Calu3 (cell line): ENCODE measurements at places on chromosomes 5 and 9. TPM values are rescaled to one million over a fixed set of nuclear protein-coding genes. Genes with fewer than 3 reads are reported as not detected.
A peak's percentile ranks its signal among the peaks of the same experiment; 100 is the strongest.

DNA sequence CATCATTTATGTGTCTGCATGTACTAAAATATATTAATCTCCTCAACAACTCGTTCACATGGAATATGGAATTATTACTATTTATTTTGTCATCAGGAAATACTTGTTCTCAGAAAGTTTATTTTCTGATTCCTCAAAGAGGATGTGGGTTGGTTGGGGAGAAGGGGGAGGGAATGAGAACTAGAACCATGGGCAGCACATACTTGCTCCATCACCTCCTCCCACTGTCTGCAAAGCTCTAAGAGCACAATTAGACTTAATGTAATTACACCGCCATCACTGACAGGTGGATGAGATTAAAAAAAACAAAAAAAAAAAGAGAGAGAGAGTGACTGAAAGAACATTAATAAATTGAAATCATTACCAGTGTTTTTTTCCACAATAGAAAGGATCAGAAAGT lies 98.2 kb downstream of the OXCT1 start:
- no peaks in the 10 kb centered on the region for H3K4me1 ChIP-seq
- DNase-seq: no peak
- H3K27ac ChIP-seq: no peak overlapping the region
- no peaks in the 10 kb centered on the region for H3K27me3 ChIP-seq
- no peak overlapping the region for H3K4me3 ChIP-seq
- H3K36me3 ChIP-seq: no peaks in the 10 kb centered on the region

GRCh38 chr9:36721846-36722588 lies 149.3 kb downstream of the MELK start:
- H3K27ac ChIP-seq: no peak overlapping the region
- no peaks in the 10 kb centered on the region for H3K4me1 ChIP-seq
- no peaks in the 10 kb centered on the region for H3K36me3 ChIP-seq
- no peak overlapping the region for H3K4me3 ChIP-seq

The CER1 gene
- total RNA-seq: not detected in 2 replicates

- no peak for DNase-seq
- peak overlapping the region; percentile 90 for H3K27ac ChIP-seq
- H3K27me3 ChIP-seq: no peaks in the 10 kb centered on the region
These were observed 557 bp upstream of the PHF2 start for GRCh38 chr9:93575796-93576257.

DNA sequence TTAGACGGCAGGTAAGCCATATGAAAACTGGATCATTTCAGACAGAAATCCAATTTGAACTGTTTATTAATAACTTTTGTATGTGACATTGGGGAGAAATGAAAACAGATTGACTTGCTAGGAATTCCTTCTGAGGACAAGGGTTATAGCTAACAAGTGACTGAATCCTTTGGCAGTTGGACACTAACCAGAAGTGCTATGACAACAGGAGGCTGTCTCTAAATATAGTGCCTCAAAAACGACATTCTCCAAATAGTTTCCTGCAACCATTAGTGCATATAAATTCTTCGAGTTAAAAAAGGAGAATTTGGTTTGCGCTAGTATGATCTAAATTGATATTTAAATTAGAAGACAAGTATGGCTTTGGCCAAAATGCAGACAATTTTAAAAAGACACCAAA lies 338.6 kb downstream of the PTPRD start:
- no peak overlapping the region for H3K27ac ChIP-seq
- DNase-seq: no peak
- H3K4me1 ChIP-seq: no peaks in the 10 kb centered on the region
- H3K4me3 ChIP-seq: no peak overlapping the region
- no peaks in the 10 kb centered on the region for H3K36me3 ChIP-seq

The PCDHB8 gene
- 0.21 and 0.61 TPM in 2 replicates for total RNA-seq
